ENCODE measurements at places on chromosomes 7 and 10.

- no peak for DNase-seq
Observed at GRCh38 chr7:29289156-29290021, 94.8 kb downstream of the CHN2 start.

DNA sequence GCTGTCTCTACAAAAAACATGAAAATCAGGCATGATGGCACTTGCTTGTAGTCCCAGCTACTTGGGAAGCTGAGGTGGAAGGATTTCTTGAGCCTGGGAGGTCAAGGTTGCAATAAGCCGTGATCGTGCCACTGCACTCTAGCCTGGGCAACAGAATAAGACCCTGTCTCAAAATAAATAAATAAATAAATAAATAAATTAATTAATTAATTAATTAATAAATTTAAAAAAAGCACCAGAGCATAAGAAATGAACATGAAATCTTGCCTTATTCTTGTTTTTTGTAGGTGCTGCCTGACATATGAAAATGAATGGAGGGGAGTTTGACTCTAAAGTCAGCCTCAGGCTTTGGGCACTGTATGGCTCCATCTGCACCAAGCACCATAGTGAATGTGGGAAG is 69.9 kb downstream of the GATA3 start:
- no peak for DNase-seq

GRCh38 chr10:110405380-110405779 is 92.3 kb upstream of the DUSP5 start:
- no peak for DNase-seq

- no peak for DNase-seq
Observed at GRCh38 chr7:6533893-6534495, 17.3 kb downstream of the GRID2IP start.

DNA sequence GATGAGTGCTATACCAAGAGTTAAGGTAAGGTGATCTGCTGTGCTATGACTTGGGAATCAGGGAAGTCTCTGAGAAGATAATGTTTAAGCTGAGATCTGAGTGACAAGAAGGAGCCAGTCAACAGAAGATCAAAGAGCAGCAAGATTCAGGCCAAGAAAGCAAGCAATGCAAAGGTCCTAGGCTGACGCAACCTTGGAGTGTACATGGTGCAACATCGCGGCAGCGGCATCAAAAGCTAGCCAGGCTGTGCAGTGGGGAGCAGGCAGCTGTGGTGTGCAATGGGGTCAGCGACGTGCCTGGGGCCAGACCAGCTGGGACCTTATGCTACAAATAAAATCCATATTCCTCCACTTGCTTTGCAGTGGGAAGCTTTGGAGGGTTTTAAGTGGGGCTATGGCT is 324.1 kb downstream of the LRMDA start:
- no peak for DNase-seq

GRCh38 chr7:149300620-149301285 is 38.8 kb downstream of the ZNF783 start:
- DNase-seq = no peak

All from brain pericyte (primary cell).